ENCODE measurements at places on chromosomes 5 and 9. TPM values are rescaled to one million over a fixed set of nuclear protein-coding genes. Genes with fewer than 3 reads are reported as not detected.

The PCDHGB3 gene
- 0.20 TPM for total RNA-seq

The RNF180 gene
- total RNA-seq, result not detected

The SYK gene
- 0.81 TPM for total RNA-seq

The ZFP2 gene
- 0.30 TPM for total RNA-seq

The TMEM215 gene
- not detected for total RNA-seq

The UHRF2 gene
- total RNA-seq, result 222 TPM

The SLC1A3 gene
- not detected for total RNA-seq

The PTPA gene
- total RNA-seq, result 53.7 TPM

The CAPSL gene
- total RNA-seq, result not detected

The RLN1 gene
- 1.5 TPM for total RNA-seq

The PCDHA7 gene
- not detected for total RNA-seq

The IRX4 gene
- not detected for total RNA-seq

DNA sequence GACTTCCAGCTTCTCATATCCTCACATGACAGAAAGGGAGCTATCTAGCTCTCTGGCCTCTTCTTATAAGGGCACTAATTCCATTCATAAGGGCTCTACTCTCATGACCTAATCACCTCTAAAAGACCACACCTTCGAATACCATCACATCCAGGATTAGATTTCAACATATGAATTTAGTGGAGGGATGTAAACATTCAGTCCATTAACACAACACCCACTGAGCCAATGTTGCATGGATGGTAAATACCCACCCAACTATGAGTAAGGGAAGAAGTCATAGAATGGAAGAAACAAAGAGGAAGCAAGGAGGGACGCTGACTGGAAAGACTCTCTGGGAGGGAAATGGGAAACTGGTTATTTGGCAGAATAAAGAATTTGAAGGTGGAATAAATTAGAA lies 112.6 kb upstream of the CCDC112 start:
- no peak for DNase-seq

GRCh38 chr5:163433271-163433670 lies 4.1 kb upstream of the CCNG1 start:
- DNase-seq, result no peak

DNA sequence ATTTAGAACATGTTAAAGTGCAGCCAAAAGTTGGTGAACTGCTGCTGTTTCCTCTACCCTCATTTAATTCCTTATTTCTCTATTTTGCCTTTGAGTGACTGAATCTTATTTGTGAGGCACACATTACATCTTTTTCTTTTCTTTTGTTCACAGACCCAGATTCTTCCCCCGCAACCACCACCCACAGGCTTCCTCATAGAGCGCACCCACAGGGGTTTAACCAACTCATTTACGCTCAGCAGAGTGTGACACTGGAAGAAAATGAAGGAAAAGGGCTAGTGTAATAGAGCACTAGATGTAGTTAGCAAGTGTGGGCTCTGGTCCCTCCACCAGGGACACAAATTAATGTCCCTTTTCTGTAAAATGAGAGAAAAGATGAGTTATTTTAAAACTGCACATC lies 200.7 kb downstream of the PARP8 start:
- no peak for DNase-seq

DNA sequence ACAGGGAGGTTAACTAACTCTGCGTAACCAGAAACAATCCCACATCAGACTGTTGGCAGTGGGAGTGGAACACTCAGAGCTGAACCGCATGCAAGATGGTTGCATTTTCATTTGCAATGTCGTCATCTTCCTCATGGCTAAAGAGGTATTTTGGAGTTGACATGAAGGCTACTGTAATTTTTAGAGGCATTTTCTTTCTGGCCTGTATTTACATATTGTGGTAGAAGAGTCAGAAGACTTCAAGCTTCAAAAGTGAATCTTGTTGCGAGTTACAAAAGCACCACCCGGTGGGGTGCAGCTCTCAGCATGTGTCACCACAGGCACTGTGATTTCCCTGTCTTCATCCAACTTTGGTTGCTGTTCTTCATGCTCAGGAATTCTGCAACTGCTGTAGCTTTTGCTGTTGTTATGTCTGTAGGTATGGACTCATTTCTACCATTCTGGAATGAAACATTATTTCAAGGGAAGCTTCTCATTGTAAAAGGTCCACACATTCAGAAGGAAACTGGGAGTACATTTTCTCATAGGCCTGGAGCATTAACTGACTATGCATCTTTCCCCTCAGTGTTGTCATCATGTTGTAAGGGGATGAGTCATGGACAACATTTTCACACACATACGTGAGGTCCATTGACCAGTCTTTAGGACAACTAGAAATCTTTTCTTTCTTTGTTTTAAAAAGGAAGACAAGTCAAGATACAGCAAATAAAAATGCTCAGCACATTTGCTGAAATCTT lies 35.4 kb upstream of the GDNF start:
- no peak for DNase-seq

GRCh38 chr9:73149371-73150067 lies 2.1 kb upstream of the ANXA1 start:
- DNase-seq, result no peak

GRCh38 chr9:109317311-109317978 lies 3.4 kb downstream of the EPB41L4B start:
- no peak for DNase-seq

DNA sequence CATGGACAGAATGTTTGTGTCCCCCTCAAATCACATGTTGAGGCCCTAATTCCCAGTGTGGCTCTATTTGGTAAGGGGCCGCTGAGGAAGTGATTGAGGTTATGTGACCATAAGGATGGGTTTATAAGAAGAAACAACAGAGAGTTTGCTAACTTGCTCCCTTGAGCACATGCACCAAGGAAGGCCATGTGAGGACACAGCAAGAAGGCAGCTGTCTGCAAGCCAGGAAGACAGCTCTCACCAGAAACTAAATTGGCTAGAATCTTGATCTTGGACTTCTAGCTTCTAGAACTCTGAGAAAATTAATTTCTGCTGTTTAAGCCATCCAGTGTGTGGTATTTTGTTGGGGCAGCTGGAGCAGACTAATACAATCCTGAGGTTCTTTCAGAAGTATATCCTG lies 35.2 kb upstream of the CDC42SE2 start:
- DNase-seq, result no peak

GRCh38 chr5:83493644-83494043 lies 22.1 kb downstream of the VCAN start:
- no peak for DNase-seq

DNA sequence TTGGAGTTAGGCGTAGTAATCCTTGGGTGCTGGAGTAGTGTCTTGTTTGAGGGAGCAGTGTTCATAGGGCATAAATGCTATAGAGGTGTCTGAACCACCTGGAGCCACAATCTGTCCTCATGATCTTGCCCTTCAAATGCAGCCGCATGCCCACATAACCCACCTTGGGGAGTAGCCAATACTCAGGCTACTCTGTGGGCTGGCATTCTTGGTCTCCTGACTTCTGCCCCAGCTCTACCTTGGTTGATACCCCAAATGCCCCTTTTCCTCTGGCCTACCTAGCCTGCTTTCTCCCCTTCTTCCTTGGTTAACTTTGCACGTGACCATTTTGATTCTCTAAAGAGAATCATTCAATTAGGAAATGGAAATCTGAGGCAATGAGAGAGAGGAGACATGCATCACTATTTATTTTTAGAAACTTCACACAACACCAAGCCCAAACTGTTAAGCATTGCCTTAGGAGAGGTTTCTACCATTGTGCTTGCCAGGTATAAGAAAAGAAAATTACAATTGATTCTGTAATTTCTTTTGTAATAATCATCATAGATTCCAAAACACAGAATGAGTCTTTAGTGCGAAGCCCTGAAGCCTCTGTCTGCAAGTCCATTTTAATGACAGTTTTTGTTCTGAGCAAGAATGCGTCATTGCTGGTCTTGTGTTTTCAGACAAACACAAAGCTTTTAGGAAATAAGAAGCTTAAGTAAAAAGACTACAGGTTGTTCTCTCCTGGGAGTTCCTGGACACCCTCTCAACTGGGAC lies 135.2 kb downstream of the C9orf152 start:
- no peak for DNase-seq

DNA sequence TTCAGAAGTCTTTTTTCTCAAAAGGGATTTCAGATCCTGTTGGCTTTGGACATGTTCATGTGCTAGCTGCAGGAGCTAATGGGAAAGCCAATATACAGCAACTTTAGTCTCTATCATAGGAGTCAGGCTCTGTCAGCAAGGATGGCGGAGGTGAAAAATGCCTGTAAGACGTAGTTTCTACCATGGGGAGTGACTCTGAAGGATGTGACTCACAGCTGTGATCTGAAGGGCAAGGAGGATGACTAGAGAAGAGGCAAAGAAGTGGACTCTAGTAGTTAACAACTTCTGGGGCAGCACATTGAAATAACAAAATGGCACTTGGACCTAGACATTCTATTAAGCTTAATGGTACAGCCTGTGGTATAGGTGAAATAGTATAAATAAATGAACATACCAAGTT lies 3.1 kb upstream of the NDUFS4 start:
- DNase-seq, result no peak

GRCh38 chr5:3590161-3590966 lies 5.3 kb upstream of the IRX1 start:
- no peak for DNase-seq

GRCh38 chr5:25285136-25285535 lies 640.4 kb upstream of the CDH10 start:
- DNase-seq, result no peak

DNA sequence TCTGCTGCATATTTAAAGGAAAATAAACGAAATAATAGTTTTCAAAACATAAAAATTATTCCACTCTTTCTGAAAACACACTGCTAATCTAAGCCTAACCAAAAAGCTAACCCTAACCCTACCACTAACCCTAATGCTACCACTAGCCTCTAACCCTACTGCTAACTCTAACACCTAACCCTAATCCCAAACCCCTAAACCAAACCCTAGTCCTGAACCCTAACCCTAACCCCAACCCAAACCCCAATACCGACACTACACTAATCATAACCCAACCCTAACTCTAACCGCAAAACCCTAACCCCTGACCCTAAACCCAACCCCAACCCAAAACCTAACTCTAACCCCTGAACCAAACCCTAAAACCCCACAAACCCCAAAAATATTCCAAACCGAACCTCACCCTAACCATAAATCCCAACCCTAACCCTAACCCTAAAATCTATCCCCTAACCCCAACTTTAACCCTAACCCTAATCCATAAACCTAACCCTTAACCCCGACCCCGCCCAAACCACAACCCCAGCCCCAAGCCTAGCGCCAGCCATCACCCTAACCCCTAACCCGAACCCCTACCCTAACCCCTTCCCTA lies 41.9 kb upstream of the PLEKHG4B start:
- DNase-seq, result no peak

GRCh38 chr9:11328326-11328725 lies 715.5 kb upstream of the PTPRD start:
- DNase-seq, result no peak

DNA sequence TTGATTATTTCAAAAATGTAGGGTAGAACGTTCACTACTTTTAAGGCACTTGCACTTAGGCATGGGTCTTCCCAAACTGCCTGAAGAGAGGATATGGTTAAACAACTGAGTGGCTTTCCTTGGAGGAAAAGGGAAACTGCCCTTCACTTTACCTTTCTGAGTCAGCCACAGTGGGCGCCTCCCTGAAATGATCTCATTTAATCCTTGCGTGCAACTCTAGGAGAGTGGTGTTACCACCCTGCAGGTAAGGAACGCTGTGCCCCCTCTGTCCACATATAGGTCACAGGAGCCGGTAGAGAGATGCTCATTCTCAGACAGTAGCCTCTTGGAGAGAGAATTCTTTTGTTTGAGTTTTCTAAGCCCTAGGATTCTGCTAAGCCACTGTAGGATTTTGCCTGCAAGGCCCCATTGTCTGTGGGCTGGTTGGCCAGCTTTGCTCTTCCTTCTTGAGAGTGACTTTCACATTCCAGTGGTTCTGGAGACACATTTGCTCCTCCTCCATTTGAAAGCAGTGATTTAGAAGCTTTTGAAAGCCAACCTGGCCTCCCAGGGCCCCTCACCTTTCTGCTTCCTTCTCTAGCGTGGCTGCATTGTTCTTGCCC lies 110.3 kb upstream of the CTSL start:
- DNase-seq, result no peak

GRCh38 chr9:259405-260404 lies 45.0 kb downstream of the DOCK8 start:
- DNase-seq, result no peak

DNA sequence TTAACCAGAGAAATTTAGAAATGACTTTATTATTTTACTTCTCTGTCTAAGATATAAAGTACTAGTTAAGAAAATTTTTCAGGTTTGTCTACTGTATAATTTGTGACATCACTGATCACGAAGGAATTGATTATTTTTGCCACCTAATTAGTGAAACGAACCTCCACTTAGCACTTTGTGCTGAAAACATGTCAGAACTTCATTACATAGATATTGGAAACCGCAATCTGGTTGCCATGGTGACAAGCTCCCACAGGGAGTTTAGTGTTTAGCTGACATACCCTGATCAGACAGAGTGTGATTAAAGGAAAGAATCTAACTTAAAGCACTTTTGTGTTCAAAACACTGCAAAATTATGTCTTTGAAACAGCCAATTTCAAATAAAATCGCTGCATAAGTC lies 668.4 kb upstream of the CCNG1 start:
- DNase-seq, result no peak

GRCh38 chr9:33104401-33104800 lies 27.9 kb upstream of the SMU1 start:
- no peak for DNase-seq

DNA sequence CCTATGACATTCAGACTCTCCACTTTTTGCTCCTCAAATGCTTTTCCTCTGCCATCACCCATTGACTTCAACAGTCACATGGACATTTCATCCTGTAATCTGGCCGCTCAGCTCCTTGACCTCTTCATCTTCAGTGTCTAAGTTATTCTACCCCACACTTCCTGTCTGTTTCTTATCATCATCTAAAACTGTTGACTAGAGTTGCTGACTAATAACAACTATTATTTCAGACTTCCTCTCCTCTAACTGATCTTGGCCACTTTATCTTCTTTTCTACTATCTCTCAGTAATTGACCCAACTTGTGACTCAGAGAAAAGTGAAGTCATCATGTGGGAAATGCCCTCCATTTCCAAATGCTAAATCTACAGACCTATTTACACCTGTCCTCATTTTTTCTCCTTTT lies 254.7 kb upstream of the TRPC7 start:
- DNase-seq, result no peak

DNA sequence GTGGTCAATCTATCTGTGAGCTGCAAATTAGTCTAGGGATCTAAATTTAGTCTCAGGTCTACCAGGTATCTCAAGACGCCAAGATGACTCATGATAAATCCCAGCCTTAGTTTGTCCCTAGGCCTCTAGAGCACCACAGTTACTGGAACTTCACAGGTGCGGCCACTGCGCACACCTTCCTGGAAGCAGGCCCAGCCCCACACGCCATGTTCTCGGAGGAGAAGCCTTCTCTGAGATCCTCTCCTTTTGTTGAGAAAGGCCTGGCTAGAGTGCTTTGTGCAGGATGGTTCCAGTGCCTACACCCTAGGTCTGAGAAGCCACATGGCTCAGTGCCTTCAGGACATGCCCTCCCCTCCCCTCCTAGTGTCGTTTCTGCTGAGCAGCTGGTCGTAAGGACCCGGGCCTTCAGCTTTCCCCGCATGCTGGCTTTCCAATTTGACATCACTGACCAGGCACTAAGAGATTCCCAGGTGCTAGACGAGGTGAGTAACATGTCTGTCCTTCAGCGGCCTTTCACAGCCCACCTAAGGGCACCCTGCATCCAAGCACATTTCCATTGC lies 51.9 kb downstream of the IPPK start:
- DNase-seq, result no peak

GRCh38 chr9:68555437-68556150 lies 14.9 kb upstream of the TMEM252 start:
- DNase-seq, result no peak

All from CD4-positive, CD25-positive, alpha-beta regulatory T cell (primary cell).